SK-N-SH (cell line): ENCODE measurements at places on chromosomes 16 and 17. TPM values are rescaled to one million over a fixed set of nuclear protein-coding genes. Genes with fewer than 3 reads are reported as not detected.

Gene RRAD
- polyA plus RNA-seq = 9.3 and 11.7 TPM in 2 replicates

Gene MMP25
- polyA plus RNA-seq = 0.03 and 0.05 TPM in 2 replicates

Gene UBE2O
- polyA plus RNA-seq = 20.0 and 25.4 TPM in 2 replicates

Gene MFSD6L
- polyA plus RNA-seq = not detected in 2 replicates

DNA sequence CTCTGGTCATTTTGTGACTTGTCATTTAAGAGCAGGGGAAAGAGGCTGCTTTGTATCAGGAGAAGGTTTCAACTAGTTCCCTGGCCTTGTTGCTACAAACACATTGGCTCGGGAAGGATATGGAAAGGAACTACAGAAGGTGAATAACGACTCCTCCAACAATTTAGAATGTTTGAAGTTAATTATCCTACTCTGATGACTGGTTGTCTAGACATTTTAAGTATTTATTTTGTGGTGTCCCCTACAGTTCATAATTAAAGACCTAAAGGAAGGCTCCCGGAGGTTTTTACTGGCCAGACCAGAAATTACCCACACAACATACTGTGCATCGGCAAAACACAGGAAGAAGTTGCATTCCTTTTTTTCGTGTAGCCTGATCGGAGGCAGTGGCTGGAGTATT lies 515.8 kb upstream of the SALL1 start:
- no peak for DNase-seq

DNA sequence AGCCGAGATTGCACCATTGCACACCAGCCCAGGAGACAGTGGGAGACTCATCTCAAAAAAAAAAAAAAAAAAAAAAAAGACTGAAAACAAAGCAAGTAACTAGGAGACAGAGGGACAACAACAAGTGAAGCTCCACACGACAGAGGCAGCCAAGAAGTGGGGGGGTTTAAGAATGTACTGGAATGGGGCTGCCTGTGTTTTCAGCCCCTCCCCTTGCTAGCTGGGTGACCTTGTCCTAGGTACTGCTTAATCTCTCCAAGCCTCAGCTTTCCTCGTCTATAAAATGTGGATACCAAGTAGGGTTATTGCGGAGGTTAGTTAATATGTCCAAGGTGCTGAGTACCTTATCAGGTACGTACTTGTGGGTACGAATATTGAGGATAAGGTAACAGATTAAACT lies 163.8 kb upstream of the CACNG5 start:
- no peak for DNase-seq

DNA sequence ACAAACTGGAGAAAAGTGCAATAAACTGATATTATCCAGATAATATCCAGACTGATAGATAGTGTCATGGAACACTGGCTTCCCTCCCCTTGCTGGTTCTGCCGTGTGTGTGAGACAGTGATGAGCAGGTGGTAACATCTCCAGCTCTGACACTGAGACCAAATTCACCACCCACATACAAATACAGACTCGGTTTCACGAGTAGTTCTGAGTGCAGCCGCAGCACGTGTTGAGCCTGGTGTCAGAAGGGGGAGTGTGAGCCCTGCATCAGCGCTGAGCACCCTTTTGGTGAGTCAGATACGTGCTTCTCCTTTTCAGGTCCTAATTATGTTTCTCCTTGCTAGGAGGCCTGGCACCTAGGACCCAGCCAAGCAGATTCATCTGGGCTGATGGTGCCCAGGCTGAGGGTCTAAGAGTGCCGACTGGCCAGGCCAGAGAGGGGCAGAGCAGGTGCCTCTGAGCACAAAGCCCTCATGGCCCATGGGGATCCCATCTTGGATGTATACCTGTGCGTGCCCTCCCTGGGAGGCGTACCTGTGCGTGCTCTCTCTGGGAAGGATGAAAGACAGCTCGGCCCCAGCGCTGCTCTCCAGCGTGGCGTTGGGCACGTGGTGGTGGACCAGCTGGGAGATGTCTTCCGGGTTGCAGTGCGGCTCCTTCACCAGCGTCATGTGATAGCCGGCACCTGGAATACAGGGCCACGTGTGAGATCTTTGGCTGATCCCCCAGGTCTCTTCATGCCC lies 27.3 kb upstream of the RNPS1 start:
- no peak for DNase-seq

DNA sequence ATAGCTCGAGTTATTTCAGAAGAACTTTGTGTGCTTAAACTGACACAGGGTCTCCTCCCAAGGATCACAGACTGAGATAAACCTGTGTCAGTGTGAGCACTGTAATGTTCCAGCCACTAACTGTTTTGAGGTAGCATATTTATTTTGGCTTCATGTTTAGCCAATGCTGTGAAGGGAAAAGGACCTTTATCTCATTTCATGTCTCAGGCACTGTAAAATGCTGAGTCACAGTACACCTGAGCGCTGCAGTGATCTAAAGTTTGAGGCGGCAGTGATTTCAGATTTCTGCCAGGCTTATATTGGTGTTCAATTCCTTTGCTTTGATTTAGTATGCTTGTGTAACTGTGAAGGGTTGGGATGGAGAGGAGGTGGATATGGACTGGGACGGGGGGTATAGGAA lies 3.1 kb upstream of the DNAJA2 start:
- DNase-seq = no peak

DNA sequence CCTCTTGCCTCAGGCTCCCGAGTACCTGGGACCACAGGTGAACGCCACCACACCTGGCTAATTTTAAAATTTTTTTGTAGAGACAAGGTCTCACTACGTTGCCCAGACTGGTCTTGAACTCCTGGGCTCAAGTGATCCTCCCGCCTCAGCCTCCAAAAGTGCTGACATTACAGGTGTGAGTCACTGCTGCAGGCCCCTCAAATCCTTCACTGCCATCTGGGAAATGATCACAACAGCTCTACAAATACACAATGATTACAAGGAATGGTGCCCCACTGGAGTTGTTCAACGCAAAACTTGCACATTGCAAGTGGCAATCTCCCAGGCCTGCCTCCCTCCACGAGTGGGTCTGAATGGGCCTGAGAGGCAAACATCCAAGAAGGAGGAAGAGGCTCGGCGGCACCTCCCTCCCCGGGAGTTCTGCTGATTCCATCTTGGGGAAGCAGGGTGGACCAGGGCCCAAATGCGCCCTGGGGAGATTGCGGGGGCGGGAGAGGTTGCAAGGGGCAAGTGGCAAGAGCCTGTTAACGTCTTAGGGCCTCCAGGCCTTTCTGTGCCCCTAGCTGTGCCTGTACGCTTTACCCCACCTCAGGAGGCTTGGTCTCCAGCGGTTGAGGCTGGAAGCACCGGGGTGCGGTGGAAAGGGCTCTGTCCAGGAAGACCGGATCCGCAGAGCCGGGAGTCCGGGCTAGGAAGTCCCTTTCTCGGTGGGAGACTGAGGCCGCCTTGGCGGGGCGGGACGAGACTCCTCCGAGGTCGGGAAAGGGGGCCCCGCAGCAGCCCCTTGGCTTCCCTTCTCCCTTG lies 656 bp upstream of the IGFBP4 start:
- no peak for DNase-seq

- peak; percentile 23 for DNase-seq
Observed at GRCh38 chr17:5437721-5438317, 1.1 kb downstream of the C1QBP start.

DNA sequence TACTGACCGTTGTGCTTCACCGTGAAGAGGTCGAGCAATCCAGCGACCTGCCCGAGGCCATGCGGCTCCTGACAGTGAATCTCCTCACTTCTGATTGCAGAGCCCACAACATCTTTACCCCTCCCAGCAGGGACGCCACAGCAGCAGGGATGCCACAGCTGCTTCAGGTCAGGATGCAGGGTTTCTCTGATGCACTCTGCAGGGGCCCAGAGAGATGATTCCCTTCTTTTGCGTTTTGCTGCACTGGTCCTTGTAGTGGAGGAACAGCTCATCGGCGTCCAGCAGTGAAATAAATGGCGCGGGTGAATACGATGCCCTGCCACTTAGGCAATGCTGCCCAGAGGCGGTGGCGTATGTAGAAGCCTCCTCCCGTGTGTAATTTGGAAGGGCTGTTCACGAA lies 5.6 kb downstream of the KIAA0513 start:
- DNase-seq = no peak

DNA sequence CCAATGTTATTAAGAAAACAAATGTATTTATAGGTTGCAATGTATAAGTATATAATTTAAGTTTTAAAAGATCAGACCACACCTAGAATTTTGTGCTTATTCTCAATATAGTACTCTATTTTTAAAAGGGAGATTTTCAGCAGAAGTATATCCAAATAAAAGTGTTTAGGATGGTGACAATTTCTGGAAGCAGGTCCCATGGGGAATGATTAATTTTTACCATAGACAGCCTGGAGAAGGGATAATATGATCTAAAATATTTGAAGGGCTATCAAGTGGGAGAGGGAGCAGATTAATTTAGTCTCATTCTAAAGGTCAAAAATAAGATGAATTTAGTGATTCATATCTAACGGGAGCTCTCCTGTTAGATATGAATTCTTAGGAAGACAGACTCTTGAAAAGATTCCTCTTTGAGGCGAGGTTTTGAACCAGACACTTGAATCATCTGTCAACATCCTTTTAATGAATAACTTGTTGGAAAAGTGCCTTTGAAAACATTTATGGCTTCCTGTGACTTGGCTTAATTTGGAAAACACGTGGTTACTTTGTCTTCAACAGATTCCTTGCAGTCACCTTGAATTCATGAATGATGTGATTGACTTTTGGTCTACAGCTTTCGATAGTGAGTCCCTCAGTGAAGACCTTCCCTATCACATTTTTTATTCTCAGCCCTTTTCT lies 29.3 kb upstream of the SMIM36 start:
- DNase-seq = no peak

GRCh38 chr17:43200127-43200526 lies 11.5 kb upstream of the TMEM106A start:
- no peak for DNase-seq

DNA sequence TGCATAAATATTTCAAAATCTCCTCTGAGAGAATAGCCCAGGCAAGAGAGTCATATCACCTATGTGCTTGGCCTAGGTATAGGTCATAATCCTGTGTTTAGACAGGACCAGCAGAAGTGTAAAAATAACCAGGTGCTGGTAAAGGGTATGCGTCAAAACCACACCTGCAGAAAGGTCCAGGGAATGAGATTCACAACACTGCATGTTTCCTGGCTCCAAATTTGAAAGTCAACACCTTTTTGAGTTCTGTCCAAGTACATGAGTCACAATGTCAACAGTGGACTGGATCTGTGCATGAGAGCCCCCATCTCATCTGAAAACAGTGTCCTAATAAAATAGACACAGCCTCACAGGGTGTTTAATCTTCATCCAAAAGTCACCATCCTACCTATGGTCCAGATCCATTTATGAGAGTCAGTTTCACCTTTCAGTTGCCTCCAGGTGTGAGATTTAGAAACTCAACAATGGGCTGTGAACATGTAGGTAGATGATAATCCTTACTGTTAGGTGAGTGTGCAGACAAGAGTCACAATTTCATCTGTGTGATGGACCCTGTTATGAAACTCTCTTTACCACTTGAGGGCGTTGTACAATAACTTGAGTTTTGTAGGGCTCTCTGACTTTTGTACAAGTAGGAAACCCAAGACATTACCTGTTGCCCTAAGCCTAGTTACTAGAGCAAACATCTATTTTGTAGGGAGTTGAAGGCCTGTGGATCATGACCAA lies 2100.7 kb downstream of the TP53TG3F start:
- no peak for DNase-seq

DNA sequence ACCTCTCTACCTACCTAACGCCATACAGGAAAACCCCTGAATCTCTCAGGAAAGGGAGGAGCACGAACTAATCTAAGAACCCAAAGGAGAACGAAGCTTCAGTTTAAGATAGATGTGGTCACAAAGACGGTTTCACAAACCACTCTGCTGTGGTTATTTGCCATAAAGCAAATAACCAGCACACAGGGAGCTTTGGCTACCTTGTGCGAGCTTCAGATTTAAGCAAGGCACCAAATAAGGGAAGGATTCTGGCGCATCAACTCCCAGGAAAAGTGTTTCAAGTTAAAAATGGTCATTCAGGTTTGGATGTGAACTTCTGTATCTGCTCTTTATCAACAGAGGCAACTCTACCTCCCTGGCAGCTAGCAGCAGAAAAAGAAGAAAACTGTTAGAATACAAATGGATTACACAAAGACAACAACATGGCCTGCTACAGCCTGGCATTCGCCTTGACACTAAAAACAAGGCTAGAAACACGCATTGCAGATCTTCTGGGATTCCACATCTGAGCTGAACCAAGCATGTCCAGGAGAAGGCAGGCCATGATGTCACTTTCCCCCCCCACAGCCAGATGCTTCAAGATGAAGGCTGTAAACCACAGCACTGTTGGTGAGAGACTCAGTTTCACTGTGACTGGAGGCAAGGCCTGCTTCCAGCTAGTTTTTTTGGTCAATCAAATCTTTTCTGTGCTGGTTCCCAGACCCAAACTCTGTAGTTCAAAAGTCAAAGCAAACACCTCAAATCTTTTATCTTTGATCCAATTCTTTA lies 43.6 kb downstream of the SMG6 start:
- DNase-seq = no peak
